Nucleus accumbens (tissue), 56 donors: ENCODE measurements at places on chromosomes 16 and 17.

DNA sequence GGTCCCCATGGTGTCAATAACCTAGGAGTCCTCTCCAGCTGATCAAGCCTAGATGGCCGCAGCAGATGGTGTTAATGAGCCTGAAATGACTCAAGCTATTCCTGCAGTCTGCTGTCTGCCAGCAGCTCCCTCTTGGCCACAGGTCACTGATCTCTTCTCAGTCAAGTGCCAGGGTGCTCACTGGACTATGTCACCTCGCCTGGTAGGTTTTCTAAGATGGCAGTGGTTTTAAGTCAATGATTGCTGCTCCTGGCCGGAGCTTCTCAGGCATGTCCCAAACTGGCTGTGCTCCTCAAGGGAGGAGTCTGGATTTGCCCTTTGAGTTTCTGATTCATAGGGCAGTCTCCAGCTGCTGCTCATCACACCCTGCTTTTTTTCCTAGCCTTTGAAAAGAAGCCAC, 58.6 kb upstream of the SHISA6 start:
- no peak for DNase-seq

DNA sequence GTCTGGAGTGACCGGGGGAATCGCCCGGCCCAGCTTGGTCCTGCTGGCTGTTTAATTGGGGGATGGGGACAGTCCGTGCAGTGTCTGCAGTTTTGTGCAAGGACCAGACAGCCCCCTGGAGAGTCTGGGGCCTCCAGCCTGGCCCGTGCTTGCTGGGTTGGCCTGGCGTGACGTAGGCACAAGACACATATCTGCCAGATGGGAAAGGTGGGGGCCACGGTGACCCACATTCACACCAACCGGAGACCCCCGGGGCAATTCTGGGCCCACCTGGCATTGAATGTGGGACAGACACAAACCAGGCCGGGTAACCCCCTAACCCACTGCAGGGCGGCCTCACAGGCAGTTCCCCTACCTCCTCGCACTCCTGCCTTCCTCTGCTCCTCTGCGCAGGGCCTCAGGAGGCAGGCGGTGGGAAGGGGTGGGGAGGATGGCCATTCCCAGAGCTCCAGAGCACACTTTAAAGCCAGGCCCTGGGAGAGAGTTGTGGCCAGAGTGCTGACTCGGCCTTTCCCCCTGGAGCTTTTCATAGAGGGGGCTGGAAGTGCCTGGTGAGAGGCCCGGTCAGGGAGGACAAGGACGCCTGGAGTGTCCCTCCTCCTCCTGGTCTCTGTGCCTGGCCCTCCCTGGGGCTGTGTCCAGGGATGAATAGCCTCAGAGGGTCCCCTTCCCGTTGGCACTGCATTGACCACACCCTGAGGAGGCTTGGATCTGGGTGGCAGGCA, 1.5 kb downstream of the MRC2 start:
- no peak for DNase-seq

- DNase-seq, result no peak
Measured at GRCh38 chr17:70994194-70994593, 824.9 kb downstream of the KCNJ2 start.

GRCh38 chr17:47934856-47935255, 6.5 kb upstream of the PNPO start:
- DNase-seq, result no peak

- DNase-seq, result no peak
Measured at GRCh38 chr16:56874800-56875199, 9.8 kb downstream of the SLC12A3 start.

GRCh38 chr16:46808997-46809396, 22.0 kb downstream of the C16orf87 start:
- no peak for DNase-seq

DNA sequence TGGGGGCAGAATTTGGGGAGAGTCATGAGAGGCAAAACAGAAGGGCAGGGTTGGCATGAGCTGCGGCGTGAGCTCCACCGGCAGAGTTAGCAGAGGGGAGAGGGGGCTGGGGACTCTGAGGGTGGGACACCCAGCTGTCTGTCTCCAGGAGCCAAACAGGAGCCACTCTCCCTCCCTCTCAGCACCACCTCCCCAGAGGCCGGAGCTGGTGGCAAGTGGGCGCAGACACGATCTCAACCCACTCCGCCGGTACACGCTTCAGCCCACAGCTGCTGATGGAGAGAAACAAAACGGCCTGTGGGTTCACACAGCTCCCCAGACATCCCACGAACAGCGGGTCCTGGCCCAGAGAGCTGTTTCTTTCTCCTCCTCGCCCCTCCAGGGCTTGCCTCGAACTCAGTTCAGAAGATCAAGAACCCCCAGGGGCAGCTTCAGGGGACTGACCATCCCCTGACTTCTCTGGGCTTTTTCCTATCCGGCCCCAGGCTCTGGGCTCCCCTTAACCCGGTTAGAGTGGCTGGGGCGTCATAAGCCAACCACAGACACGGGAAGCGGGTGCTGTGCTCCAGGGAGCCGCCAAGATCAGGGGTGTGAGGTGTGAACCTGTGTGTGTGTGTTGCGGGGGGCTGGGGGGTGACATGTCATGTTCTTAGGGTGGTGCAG, 7.6 kb downstream of the RHBDF2 start:
- DNase-seq, result no peak

GRCh38 chr16:65386672-65387071, 264.8 kb upstream of the CDH11 start:
- DNase-seq, result no peak

DNA sequence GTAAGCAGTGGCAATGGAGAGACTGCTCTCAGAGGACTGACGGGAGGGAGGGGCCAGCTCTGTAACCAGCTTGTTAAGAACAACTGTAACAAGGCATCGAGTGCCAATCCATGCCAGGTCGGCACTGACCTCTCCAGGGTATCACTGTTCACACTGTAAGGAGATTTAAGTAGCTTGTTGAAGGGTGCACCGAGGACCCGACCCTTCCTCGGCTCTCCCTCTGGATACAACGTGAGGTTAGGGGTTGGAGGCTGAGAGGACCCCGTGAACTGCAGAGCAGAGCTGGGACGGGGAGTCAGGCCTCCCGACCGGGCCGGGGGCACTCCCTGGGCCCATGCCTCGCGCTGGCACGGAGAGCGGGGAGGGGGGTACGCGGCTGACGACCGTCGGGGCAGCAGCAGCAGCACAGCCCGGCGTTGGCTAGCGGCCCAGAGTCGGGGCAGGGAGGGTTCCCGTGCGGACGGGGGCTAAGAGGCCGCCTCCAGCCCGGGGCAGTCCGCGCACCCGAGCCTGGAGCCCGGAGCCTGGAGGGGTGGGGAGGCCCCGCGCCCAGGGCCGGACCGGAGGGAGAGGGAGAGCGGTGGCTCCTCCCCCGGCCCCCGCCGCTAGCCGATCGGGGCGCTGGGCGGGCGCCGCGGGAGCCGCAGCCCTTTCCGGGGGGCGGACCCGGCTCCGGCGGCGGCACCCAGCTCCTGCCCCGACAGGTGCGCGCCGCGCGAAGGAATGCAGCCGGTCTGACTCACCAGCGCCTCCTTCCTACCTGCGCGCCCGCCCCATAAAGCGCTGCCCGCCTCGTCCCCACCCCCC, at the start of gene ITGB4:
TSS of gene ITGB4 (plus strand) at position 804 of the 807 bp plus-strand sequence. CDS start 3,245 bp downstream, outside the sequence.
- no peak for DNase-seq

GRCh38 chr17:10435096-10435495, 13.3 kb upstream of the MYH8 start:
- DNase-seq, result no peak

- DNase-seq, result no peak
Measured at GRCh38 chr17:68328676-68329075, 37.4 kb downstream of the ARSG start.

GRCh38 chr16:20380782-20381181, 23.8 kb downstream of the PDILT start:
- no peak for DNase-seq

DNA sequence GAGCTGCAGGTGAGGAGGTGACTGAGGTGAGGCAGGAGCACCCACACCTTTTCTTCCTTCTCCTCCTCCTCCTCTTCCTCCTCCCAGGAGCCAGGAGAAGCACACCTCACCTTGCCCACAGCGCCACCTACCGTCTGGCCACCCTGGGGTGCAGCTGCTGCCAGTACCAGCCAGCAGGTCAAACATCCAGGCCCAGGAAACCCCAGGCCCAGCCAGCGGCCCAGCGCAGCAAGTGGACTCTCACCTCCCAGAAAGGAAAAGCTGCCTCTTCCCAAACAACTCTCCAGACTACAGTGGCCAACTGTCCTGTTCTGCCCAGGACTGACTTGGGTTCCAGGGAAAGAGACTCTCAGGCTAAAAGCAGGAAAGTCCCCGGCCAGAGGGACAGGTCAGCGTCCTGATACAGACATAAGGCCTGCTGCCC, 22.7 kb downstream of the PEMT start:
- no peak for DNase-seq

DNA sequence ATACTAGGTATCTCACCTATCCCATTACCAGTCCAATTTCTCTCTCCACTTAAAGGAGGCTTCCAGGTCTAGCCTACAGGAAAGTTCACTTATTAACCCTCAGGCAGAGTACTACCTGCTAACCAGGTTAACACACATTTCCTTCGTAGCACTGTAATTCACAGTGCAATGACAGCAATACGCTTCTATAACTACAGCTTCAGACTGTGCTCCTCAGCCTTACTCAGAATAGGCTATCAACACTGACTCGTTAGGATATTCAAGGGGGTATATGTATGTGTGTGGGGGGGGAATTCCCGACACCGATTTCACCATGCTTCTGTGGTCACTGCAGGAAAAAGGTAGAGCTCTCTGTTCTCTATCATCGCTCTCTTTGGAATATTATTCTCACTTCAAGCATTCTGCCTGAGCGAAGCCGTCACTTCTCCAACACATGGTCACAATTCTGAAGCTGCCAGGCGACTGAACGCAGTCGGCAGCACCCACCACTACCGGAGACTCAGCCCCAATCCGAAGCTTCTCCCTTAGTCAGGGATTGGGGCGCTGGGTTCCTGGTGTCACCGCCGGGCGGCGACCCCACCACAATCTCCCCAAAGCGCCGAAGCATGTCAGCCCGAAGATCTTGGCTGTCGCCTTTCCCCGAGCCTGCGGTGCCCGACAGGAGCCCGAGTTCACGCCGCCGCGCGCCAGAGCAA, 618 bp downstream of the GGA3 start:
- peak; percentile 75 for DNase-seq

DNA sequence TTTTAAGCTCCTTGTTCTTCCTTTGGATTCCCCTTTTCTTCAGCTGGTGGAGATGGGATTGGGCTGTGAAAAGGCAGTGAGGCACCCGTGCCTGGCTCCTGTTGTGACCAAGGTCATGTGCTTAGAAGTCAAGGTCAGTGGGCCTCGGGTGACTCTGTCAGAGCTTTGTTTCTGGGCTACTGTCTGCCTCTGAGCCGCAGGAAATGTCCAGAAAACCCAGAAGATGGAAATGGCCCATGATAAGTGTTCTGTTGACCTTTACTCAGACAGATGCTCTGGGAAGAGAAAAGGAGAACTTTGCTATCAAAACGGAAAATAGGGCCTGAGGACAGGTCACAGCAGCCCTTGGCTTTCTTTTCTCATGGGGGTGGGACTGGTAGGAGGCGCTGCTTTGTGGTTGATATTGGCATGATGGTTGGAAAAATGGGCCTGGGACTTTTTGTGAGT, 2.9 kb downstream of the ABCC1 start:
- DNase-seq, result no peak

DNA sequence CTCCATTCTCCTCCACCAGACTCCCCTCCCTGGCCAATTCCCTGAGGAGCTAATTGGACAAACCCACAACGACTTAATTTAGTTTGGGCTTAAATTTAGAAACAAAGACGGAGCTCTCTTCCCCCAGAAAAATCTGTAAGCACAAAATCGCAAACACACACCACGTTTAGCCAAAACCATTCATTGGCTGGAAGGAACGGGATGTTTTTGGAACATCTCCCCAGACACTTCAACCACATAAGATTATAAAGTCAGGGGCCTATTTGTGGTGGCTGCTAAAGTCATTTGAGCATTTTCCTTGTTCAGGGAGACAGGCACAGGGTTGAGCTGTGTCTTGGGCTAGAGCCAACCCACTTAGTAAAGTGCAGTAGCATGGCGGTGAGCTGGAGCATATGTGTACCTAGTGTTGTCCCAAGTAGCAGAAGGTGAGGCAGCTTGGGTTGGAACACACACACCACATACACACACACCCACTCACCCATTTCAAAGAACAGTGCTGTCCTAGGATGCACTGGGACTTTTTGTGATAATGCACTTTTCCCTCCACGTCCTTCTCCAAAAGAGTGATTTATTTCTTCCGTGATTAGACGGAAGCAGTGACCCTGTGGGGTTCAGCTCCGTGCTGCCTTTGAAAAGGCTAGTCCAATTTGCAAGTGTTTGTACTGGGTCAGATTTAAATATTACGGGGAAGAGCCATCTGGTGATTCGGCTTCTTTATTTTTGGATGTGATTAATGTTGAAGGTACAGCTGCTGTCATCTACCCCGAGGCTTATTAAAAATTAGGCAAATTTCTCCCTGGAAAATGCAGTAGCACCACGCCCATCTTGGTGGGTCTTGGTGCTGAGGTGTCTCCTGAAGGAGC, 32.2 kb downstream of the ELAC2 start:
- DNase-seq, result no peak

GRCh38 chr16:48479329-48479728, 94.1 kb upstream of the SIAH1 start:
- no peak for DNase-seq

- no peak for DNase-seq
Measured at GRCh38 chr17:1076299-1076981, 79.5 kb downstream of the TIMM22 start.

GRCh38 chr17:72901083-72901482, 191.4 kb downstream of the SLC39A11 start:
- DNase-seq, result no peak

DNA sequence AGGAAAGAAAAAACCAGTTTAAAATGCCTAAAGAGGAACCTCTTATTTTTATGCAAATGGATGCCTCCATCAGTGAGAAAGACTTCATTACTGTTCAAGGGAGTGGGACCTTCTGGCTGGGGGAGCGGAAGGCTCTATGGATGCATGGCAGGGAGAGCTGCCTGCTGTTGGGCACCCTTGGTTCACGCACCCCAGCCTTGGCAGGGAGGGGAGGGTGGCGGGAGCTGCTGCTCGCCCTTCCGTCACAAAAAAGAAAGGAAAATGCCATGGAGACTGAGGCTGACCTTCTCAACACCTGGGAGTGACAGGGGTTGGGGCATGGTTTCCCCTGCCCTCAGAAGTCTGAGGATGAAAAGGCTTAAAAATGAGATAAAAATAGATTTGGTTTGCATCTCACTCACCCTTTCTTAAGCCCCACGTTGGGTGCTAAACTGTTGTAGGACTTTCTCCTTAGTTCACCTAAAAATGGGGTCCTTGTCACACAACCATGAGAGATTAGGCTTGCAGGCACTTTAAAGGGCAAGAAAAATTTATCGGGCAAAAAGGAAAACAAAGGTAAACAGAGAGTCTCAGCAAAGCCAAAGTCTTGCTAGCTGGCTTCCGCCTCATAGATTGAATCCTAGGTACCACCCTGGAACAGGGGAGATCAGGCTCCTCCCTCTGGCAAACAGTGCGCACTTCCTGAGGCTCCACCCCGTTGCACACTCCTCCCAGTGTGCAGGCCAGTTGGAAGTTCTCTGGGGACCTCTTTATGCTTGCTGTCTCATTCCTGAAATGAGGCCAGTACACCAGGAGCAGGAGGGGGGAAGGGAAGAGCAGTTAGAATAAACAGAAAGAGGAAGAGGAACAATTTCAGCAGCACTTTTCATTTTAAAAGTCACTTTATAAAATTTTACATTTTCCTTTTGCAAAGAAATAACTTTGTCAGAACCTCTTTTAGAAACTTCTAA, 31.6 kb downstream of the PHKB start:
- DNase-seq, result no peak

- DNase-seq, result no peak
Measured at GRCh38 chr17:7363311-7363710, 8.4 kb downstream of the TMEM95 start.
